ENCODE measurements at places on chromosomes 4 and X.

DNA sequence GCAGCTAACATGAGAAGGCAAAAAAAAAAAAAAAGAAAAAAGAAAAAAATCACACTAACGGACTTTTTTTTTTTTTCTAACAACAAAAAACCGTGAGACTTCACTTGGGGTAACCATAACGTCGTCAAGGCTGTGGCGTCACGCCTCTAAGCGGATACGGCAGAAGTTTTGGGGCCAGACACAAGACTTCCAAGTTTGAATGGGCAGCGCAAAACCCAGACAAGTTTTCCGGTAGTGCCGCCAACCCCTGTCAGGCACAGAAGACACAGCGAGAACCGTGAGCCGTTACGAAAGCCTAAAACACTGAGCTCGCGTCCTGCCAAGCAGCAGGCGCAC lies 556 bp upstream of the SMARCA5 start:
- DNase-seq: no peak

- DNase-seq: no peak
Observed at GRCh38 chr4:6452897-6453687, 19.3 kb downstream of the PPP2R2C start.

DNA sequence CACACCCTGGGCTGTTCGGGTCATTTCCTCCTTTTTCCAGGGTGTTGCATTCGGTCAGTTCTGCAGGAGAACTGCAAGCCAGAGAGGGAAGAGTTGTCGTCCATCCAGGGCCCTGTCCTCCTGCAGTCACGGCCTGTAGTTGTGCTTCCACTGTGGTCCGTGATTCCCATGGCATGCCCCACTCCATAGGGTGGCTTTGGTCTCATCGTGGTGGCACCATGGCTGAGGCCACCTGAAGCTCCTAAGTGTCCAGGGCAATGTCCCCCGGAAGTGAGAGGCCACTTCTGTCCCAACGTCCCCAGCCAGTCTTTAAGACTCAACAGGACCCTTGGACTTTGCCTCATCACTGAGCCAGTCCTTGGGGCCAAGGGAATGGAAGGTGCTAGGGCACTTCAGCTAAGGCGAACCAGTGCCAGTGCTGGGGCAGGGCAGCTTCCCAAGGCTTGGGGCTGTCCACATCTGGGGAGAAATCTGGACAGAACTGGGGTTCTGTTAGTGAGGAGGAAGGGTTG lies 83.7 kb downstream of the HTRA3 start:
- DNase-seq: no peak

GRCh38 chrX:105463473-105463872 lies 243.0 kb upstream of the TEX13A start:
- peak; percentile 69 for DNase-seq

- no peak for DNase-seq
Observed at GRCh38 chr4:104649631-104650030, 154.9 kb upstream of the CXXC4 start.

DNA sequence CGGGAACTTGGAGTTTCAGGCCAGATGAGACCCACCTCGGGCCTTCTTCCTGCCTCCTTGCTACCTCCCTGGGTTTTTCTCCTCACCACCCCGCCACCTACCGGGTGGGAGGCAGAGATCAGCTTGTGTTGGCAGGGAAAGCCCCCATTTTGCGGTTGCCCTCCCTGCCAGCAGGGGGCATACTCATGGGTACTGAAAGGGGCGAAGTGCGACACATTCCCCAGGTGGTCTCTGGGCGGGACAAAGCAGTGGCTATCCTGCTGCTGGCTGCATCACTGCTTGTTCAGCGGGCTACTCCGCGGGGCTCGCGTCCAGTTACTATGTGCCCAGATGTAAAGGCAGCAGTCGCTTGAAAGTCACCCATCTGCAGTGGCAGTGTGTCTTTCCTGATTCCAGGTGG lies 330.3 kb downstream of the PDHA2 start:
- DNase-seq: no peak

GRCh38 chr4:26866781-26867180 lies 6.1 kb downstream of the STIM2 start:
- no peak for DNase-seq

GRCh38 chr4:75820197-75820596 lies 82.1 kb downstream of the PPEF2 start:
- DNase-seq: no peak

GRCh38 chr4:26819478-26820095 lies 41.1 kb upstream of the STIM2 start:
- DNase-seq: no peak

DNA sequence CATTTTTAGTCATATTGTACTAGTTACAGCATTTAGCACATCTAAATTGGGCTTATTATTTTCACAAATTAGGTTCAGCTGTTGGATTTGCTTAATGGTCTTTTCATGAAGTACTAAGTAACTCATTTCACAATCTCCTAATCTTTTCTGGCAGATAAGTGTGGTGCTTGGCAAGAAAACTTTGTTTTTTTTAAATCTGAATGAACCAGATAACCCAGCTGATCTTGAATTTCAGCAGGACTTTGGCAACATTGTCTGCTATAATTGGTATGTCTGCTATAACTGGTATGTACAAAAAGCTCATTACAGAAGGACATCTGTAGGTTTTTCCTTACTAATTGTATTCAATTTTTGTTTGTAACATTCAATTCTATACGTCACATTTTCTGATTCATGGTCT lies 22.7 kb downstream of the WDR19 start:
- no peak for DNase-seq

- DNase-seq: no peak
Observed at GRCh38 chr4:71570492-71570891, 213.4 kb downstream of the GC start.

DNA sequence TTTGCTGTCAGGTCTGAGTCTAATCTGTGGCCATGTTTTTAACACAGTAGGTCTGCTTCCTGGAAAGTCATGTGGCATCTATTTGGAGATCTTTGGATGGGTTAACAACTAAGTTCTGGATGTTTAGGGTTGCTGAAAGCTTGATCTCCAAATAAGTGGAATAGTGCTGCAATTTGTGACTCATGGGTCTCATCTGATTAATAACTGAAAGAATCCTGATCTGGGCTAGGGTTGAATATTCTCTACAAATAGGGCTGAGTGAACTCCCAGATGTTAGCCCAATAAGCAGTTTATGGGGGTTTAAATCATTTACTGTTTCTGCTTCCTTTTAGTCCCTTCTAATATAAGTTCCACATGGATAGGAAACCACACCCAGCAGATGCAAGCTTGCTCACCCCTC lies 23.1 kb downstream of the CT47C1 start:
- no peak for DNase-seq

GRCh38 chr4:118814891-118815290 lies 21.0 kb downstream of the SEC24D start:
- DNase-seq: no peak

- DNase-seq: no peak
Observed at GRCh38 chr4:37132351-37132974, 112.1 kb upstream of the NWD2 start.

- DNase-seq: no peak
Observed at GRCh38 chr4:162408309-162408708, 244.5 kb upstream of the FSTL5 start.

DNA sequence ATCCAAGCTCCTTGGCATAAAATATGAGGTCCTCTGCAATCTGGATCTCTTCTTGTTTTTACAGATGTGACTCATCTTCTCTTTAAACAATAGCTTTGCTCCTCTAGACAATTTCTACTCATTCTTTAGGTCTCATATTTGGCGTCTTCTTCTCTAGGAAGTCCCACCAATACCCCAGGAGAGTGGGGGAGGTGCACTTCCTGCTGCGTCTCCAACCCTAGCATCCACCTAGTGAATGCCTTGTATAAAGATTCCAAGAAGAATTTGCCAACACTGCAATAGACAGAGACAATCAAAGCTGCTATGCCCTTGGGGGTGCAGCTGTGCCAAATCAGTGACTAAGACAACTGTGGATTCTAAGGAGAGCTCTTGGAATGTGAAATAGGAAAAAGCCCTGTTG lies 45.7 kb upstream of the SLC10A7 start:
- no peak for DNase-seq

DNA sequence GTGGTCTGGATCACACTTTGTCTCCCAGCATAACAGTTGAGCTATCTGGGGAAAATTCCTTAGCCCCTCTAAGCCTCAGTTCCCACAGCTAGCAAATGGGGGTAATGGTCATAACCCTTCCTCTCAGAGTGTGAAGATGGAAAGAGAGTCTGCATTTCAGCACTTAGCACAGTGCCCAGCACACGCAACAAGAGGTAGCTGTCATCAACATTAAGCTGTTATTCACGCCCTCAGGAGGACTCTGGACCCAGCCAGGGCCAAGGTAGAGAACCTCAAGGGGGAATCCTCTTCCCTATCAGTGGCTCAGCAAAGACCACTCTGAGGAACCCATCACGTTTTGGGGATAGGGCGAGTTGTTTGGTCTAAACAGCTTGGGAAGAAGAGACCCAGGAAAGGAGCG lies 258.6 kb downstream of the FBXW7 start:
- no peak for DNase-seq

GRCh38 chrX:134658002-134658759 lies at the start of gene PLAC1:
Gene PLAC1, minus strand, starts transcription at chrX:134658471. Its CDS starts 91,789 bp downstream, at chrX:134566682.
- no peak for DNase-seq

DNA sequence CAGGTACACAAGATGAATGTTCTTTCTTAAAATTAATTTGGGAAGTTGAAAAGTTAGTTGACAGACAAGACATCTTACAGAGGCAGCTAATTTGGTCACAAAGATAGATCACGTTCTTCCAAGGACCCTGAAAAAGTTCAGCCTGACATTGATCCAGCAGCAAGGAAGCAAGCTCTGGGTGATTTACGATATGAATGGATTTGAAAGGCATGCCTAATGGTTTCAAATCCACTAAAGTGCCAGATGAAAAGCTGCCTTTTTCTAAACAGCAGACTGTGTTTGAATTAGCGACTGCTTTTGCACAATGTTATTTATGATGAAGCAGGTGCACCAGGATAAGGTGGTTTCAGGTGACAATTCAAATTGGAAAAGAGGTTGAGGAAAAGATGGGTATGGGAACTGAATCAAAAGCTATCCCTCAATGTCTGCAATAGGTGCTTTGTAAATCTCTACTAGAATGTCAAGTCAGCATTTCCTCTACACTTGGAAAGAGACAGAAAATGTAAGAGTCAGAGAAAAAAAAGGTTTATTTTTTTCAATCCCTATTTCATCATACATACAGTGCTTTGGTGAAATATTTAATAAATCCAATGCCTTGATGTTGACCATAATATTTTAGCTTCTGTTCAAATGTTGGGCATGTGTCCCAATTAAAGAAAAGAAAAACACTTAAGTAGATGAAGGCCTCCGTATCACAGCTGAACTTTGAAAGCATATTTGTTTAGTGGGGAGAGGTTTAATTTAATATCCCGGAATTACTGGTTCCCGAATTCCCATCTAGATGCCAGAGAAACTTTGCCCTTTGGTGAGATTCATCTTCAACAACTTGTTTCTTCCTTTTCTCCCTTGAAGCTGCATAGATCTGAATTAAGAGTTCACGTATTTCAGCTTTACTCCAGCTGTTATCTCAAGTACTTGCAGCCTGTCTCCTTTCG lies 6.0 kb downstream of the RASGEF1B start:
- no peak for DNase-seq

GRCh38 chrX:113726009-113726408 lies 857.9 kb upstream of the HTR2C start:
- DNase-seq: no peak

- DNase-seq: no peak
Observed at GRCh38 chr4:34419871-34420270, 1824.4 kb downstream of the ARAP2 start.

GRCh38 chr4:101708293-101709039 lies 82.1 kb upstream of the BANK1 start:
- DNase-seq: no peak

DNA sequence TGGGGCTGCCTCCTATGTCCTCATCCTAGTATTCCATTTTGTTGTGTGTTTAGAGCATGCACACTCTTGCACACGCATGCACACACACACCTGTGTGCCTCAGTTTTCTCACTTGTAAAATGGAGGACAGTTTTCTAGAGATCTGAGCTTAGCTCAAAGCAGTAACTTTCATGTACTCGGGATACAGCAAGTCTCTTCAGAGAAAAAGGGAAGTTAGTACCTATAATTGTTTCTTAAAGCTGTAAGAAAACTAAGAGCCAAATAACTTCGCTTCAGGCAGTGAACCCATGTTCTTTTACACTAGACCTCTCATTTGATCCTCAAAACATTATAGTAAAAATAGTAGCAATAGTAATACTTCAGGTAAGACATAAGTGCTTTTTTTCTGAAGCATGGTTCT lies 49.6 kb downstream of the KIT start:
- DNase-seq: no peak

DNA sequence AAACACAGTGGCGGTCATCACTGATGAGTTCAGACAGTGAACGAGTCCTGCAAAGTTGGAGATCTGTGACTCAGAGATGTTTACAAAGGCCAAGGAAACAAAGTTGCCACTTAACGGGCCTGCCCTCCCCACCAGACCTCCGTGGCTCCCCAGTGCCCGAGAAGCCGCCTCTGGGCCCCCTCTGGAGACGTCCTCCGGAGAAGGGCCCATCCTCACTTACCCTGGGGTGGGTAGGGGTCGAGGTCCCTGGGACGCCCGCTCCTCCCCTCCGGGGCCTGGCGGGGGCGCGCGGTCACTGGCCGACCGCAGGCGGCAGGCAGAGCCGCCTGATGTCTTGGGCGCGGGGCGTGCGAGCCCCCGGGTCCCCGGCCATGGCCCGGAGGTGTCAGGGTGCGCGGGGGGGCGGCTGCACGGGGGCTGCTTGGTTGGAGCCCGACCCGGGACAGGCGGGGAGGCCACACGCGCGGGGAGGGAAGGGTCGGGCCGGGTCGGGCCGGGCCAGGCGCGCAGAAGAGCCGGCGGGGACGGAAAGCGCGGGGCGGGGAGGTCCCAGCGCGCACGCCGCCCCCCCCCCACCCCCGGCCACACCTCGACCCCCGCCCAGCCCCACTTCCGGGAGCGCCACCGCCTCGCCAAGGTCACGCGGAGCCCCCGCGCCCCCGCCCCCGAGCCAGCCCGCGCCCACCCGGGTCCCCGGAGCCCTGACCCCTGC lies 529 bp downstream of the DHRSX start:
- DNase-seq: peak; percentile 15

- no peak for DNase-seq
Observed at GRCh38 chr4:168647646-168648375, 151.0 kb downstream of the PALLD start.

- DNase-seq: no peak
Observed at GRCh38 chrX:130758072-130758471, 144.9 kb downstream of the ENOX2 start.

GRCh38 chr4:55132775-55133174 lies 7.4 kb upstream of the KDR start:
- DNase-seq: no peak

GRCh38 chrX:154026136-154027021 lies 6.7 kb upstream of the IRAK1 start:
- no peak for DNase-seq

GRCh38 chr4:2182994-2183393 lies 58.9 kb downstream of the HAUS3 start:
- no peak for DNase-seq

GRCh38 chr4:121108557-121108956 lies 36.2 kb upstream of the NDNF start:
- DNase-seq: no peak

DNA sequence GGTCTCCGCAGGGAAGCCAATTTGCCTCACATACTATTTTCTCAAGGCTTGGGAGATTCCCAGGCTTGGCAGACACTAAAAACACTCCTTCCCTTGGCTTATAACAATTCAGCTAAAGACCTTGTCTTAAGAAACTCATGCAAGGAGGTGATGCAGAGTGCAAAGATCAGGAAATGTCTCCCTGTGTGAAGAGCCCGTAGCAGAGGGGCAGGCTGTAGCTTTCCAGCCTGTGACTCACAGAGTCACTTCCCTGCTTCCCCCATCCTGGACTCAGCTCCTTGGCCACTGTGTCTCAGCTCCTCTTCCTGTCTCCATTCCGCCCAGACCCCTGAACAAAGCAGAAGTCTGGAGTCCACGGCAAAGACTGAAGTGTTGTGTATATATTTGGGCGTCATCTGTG lies 56.1 kb downstream of the KDR start:
- DNase-seq: peak; percentile 30

All from skeletal muscle cell (primary cell).